Left forelimb (tissue), 1 donor: ENCODE measurements at places on chromosomes 7 and 10.
A peak's percentile ranks its signal among the peaks of the same experiment; 100 is the strongest.

DNA sequence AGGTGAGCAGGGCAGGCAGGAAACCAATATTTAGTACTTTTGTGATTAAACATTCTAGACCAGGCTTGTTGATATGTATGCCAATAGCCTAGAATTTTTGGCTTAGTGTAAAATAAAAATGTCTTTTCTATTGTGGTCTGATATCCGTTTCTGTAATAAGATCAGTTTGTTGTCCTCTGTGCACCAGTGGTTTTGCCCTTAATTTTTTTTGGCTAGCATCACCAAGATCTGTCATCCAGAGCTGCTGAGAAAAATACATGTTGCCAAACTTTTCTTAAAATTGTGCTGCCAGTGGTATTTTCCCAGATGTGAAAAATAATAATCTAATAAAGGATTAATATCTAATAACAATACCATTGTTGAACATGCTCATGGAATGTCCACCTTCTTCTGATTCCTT, 115.6 kb downstream of the TWIST1 start:
- DNase-seq = no peak

GRCh38 chr10:96244354-96244753, 27.0 kb downstream of the BLNK start:
- no peak for DNase-seq

DNA sequence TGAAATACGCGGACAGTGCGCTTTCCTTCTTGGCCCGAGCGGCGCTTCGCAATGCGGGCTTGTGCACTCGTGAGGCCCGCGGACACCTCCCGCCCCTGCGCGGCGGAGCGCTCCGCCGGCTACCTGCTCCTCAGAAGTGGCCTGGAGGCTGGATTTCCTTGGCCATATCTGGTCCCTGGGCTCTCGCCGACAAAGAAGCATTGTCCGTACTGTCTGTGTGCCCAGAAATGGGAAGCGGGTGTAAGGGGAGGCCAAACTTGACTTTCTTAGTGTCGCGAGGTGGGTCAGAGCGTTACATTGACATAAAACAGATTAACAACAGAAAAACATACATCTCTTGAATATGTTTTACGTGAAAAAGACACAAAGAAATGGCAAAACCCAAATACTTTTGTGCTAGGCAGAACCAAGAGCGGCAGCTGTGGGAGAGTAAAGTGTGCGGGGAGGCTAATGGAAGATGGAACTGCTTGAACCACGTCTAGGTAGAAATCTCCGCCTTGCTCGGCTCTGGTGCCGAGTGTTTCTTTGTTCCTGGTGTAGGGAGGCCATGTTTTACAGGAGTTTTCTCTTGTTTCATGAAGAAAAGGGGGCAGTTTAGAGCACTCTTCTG, 1.4 kb downstream of the LANCL2 start:
- DNase-seq = no peak

- no peak for DNase-seq
These were observed 6.0 kb downstream of the CCDC186 start for GRCh38 chr10:114167985-114168384.

DNA sequence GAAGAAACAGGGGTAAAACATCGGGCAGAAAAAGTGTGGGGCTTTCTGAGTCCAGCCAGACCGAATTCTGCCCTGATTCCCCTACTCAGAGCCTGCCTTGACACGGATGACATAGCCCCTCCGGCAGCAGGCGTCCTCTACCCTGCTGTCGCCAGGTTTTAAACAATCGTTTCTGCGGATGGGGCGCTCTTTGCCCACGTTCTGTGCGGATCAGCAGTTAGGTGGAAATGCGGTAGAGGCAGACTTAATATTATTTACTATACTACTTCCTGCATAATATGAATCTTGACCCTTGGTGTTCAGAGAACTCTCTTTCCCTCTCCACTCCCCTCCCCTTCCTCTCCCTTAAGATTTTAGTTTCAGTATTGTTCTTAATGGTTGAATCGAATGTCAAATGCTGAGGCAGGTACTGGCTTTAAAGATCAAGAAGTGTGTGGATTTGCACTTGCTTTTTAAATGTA, 2.4 kb downstream of the GATA3 start:
- no peak for DNase-seq

- DNase-seq = no peak
These were observed 33.5 kb upstream of the RHOBTB1 start for GRCh38 chr10:60977161-60978122.

GRCh38 chr7:16511314-16511713, 15.3 kb upstream of the LRRC72 start:
- DNase-seq = no peak

- no peak for DNase-seq
These were observed 13.7 kb downstream of the CDHR1 start for GRCh38 chr10:84208023-84208422.

- DNase-seq = no peak
These were observed 17.8 kb downstream of the ASB4 start for GRCh38 chr7:95503271-95504131.

DNA sequence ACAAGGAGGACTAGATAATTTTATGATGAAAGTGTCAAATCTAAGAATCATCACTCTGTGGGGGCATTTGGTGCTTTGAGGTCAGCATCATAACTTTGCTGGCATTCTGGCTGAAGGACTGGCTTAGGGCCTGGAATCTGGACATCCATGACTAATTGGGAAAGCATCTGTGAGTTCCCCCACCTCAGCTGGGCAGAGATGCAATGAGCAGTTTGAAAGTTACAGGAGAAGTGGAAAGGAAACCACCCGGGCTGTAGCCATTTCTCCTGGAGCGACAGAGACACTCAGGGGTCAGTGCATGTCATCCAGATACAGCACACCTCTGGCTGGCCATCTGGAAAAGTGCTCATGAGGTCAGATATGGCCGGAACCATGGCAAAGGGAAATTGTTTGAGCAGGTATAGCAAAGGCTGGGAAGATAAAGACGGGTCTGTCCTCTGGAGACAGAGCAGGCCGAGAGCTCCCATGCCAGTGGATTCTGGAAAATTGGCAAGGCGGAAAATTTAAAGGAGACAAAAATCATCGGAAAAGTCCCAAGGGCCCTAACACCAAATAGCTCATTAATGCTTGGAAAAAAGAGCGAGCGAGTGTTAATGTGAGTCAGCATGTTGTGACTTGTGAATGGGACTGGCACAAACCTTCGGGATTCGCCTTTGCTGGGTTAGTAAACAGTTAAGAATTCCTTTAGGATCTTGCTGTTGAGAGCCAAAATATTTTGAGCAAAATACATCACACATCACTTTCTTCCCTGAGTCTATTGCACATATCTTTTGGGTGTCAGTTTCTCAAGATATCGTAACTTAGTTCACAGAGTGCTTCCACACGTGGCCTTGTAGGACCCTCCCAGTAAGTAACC, 188.4 kb upstream of the AGK start:
- DNase-seq = no peak

- DNase-seq = no peak
These were observed 138.3 kb downstream of the JCAD start for GRCh38 chr10:29921071-29921446.

DNA sequence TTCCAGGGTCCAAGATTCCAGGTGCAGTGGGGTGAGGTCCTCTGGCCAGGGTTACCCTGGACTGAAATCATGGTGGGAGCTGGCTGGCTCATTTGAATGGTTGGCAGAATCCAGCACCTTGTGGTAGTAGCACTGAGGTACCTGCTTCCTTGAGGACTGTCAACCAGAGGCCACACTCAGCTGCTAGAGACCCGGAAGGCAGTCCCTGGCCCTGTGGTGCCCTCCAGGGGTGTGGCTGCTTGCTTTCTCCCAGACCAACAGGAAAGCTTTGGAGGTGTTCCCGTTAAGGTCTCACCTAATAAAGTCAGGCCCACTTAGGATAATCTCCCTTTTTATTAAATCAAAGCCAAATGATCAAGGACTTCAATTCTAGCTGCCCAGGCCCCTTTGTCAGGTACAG, 107.7 kb upstream of the GDF10 start:
- no peak for DNase-seq

DNA sequence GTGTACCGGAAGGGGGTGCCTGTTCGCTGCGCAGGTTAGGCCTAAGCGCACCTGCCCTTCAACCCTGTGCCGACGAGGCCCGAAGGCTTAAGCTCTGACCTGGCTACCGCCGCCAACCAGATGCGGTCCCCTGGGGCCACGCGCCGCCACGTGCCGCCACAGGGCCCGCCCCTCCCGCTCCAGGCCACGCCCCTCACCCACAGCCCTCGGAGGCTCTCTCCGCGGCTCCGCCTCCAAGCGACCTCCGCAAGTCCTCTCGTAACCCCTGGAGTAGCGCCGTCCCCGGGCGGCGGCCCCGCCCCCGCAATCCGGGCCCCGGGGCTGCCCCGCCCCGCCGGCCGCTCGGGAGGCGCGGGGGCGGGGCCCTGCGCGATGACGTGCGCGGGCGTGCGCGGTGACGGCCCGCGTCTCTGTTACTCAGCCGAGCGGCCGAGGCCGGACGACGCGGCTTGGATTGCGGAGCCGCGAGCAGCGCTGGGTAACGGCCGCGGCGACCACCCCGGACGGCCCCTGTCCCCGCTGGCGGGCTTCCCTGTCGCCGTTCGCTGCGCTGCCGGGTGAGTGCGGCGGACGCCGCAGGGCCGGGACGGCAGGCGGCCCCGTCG, at the start of gene MAPK8:
TSS of gene MAPK8 (plus strand) at position 413 of the 605 bp plus-strand sequence. CDS start 94,984 bp downstream, outside the sequence.
- peak; percentile 92 for DNase-seq

DNA sequence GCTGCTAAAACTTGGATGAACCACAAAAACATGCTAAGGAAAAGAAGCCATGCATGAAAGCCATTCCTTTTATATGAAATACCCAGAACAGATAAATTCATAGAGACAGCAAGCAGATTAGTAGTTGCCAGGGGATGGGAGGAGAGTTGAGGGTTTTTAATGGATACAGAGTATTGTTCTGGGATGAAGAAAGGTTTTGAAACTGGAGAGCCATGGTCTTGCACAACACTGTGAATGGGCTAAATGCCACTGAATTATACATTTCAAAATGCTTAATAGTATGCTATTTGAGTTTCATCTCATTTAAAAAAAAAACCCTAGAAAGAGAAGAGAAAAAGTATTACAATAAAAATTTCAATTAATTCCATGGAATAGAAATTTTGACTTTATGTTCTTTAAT, 154.3 kb downstream of the GNAT3 start:
- DNase-seq = no peak

DNA sequence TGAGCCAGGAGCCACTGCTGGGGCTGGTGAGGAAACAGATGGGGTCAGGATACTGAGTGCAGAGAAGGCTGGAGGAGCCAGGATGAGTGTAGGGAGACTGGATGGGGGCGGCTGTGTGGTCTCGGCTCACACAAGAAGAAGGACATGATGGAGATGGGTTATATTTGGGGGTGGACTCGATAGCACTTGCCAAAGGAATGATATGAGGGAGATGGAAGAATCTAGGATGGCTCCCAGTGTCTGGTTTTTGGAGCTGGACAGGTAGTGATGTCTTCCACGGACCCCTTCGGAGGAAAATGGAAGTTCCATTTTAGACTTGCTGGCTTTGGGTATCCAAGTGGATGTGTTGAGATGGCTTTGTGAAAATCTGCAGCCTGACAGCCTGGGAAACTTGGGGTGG, 83.9 kb downstream of the CDH23 start:
- DNase-seq = no peak

- DNase-seq = no peak
These were observed 128.2 kb downstream of the FGFR2 start for GRCh38 chr10:121469797-121470606.

GRCh38 chr10:109591601-109592000, 331.7 kb downstream of the XPNPEP1 start:
- DNase-seq = no peak

GRCh38 chr10:97514344-97514743, 15.6 kb downstream of the UBTD1 start:
- no peak for DNase-seq

GRCh38 chr10:78348411-78349164, 314.9 kb downstream of the RPS24 start:
- no peak for DNase-seq

- no peak for DNase-seq
These were observed 45.5 kb upstream of the RHOBTB1 start for GRCh38 chr10:60989400-60989876.
